ENCODE measurements at places on chromosomes 1 and 21.

DNA sequence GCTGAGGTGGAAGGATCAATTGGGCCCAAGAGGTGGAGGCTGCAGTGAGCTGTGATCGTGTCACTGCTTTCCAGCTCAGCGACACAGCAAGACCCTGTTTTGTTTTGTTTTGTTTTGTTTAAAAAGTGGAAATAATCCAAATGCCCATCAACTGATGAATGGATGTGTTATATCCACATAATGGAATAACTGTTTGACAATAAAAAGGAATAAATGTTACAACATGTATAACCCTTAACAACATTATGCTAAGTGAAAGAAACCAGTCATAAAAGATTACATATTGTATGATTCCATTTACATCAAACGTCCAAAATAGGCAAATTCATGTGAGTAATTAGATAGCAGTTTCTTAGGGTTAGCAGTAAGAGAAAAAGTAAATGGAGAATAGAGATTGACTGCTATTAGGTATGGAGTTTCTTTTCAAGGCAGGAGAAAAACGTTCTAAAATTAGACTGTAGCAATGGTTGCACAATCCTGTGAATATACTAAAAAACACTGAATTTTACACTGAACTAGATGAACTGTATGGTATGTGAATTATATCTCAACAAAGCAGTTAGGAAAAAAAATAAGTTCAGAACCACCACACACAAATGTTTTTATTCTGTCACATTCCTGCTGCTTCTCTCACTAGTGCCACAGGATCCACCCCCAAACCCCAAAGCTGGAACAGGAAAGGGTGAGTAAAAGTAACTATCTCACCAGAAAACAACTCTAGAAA, 15.7 kb downstream of the FOXJ3 start:
- DNase-seq = peak; percentile 28

- DNase-seq = no peak
Observed at GRCh38 chr1:156641761-156642264, at the start of gene BCAN. Gene BCAN (plus strand): TSS chr1:156642117. CDS start chr1:156646055, 3,938 bp downstream.

GRCh38 chr1:181588631-181589030, 105.3 kb downstream of the CACNA1E start:
- DNase-seq = no peak

GRCh38 chr1:160716013-160716412, 4.4 kb upstream of the CD48 start:
- no peak for DNase-seq

DNA sequence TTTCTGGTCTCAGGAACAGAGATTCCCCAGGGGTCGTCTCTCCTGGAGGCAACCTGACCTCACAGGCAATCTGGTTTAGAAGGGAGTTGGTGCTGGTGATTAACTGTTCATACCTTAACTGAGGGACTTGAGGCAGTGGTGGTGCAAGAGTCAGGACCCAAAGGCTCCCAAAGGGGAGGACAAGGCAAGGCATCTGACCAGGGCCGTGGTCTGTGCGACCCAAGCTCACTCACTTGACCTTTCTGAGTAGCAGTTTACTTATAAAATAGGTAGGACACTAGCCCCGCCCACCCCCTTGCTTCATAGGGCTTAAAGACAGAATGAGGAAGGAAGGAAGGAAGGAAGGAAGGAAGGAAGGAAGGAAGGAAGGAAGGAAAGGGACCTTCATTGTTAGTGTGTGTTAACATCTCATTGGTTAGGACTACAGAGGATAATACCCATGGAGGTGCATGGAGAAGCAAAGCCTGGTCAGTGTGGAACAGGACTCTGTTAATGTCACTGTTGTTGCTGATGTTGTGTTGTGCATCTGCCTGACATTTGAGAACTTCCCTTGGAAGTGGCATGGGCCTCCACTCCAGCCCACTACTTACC, 4.6 kb upstream of the KCNA2 start:
- no peak for DNase-seq

DNA sequence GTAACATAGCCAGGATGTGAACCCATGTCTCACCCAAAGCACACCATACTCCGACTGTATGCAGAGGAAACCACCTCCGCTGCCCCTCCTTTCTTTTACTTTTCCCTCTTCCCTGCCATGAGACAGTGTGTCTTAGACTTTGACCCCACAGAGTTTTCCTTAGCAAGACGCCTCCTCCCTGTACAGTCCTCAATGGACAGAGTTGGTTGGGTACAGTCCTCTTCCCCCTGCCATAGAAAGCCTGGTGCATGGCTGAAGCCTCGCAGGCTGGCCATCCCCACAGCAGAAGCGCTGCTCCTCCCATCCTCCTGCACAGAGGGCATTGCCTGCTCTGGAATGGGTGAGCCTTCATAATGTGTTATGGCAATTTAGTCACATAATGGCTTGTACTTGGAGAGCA, 127.9 kb downstream of the PLPP3 start:
- no peak for DNase-seq

DNA sequence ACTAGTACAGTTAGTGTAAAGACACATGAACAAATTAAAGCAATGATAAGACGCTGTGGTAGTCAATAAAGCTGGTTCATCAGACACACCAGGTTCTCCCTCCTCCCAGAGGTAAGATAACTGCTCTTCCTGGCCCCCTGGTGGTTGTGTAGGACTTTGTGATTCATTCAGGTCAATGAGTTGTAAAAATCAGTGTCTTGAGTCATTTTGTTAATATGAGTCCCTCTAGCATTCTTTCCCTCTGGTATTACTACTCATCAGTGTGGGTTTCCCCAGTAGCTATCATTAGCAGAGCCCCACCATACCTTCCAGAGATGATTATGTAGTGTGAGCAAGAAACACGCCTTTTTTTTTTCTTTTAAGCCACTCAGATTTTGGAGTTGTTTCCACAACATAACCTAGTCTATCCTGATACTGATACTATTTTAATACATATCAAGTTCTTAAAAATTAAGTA, 3.6 kb upstream of the SETDB1 start:
- peak; percentile 95 for DNase-seq

GRCh38 chr1:29689372-29690030, 453.2 kb downstream of the PTPRU start:
- DNase-seq = peak; percentile 18

GRCh38 chr1:30911059-30911954, 2.7 kb upstream of the SDC3 start:
- peak; percentile 98 for DNase-seq

GRCh38 chr1:14238472-14239307, 359.8 kb upstream of the KAZN start:
- DNase-seq = no peak

- no peak for DNase-seq
Observed at GRCh38 chr1:28897789-28898188, 16.6 kb upstream of the EPB41 start.

GRCh38 chr1:24329331-24329730, 10.2 kb downstream of the GRHL3 start:
- no peak for DNase-seq

GRCh38 chr1:193201021-193201420, 14.6 kb upstream of the B3GALT2 start:
- DNase-seq = no peak

Measured in NCI-H526 (cell line).